Activated T-cell treated with anti-CD3 and anti-CD28 coated beads for 4 hours (primary cell): ENCODE measurements at places on chromosomes 1 and 21.

GRCh38 chr1:8753736-8754135, 63.7 kb downstream of the RERE start:
- DNase-seq, result no peak

- no peak for DNase-seq
Measured at GRCh38 chr1:211870156-211870555, 39.6 kb upstream of the LPGAT1 start.

DNA sequence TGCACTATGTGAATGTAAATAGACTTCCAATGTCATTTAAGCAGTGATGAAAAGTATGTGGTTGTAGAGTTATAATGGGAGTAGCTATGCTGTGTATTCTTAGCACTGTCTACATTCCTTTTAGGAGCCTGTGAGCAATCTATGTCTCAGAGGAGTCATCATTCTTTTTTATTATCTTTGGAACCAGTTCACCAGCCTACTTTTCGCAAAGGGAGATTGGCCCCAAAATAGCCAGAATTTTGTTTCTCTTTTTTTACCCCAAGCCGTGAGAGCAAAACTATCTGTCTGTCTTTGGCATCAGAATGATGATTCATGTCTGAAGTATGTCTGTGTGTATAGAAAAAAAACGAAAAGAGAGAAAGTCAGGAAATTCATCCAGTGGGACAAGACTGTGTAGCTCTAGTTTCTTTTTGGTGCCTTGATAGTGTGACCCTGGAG, 44.2 kb downstream of the OSBPL9 start:
- no peak for DNase-seq

DNA sequence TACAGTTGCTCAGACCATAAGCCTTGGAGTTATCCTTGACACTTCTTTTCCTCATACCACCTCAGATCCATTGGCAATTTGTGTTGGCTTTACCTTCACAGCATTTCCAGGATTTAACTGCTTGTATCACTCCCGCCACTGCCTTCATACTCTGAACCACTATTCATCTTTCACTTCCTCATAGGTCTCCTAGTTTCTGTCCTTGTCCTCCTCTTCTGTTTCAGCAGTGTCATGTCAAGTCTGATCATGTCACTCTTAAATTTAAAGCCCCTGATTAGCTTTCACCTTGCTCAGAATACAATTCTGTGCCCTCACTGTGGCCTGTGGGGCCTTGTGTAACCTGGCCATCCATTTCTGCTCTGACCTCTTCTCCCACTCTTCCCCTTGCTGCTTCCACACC, 34.7 kb upstream of the C1orf115 start:
- DNase-seq, result no peak

DNA sequence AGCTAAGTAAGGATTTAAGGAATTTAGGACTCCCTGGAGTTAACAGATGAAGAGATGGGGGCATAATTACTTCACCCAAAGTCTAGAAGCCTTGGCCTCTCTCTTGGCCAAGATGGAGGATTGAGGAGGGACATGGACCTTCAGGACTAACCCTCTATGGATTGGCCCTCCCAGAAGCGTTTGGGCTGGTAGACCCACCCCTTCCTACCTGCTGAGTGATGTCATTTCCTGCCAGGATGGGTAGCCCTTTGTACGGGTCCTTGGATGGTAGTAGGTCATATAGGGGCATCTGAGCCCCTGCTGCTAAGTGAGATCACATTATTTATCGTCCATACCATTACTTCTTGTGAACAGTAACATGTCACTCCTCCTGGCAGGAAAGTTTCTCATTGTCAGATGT, 17.7 kb downstream of the LURAP1 start:
- DNase-seq, result no peak

- DNase-seq, result peak; percentile 23
Measured at GRCh38 chr1:67429528-67430357, 459 bp downstream of the SERBP1 start.
